Stimulated activated CD4-positive, alpha-beta T cell treated with anti-CD3 and anti-CD28 coated beads, Interleukin-1b, Interleukin-23, amount 100 ng/mL, for 48 hours (primary cell): ENCODE measurements at places on chromosomes 4 and X.

DNA sequence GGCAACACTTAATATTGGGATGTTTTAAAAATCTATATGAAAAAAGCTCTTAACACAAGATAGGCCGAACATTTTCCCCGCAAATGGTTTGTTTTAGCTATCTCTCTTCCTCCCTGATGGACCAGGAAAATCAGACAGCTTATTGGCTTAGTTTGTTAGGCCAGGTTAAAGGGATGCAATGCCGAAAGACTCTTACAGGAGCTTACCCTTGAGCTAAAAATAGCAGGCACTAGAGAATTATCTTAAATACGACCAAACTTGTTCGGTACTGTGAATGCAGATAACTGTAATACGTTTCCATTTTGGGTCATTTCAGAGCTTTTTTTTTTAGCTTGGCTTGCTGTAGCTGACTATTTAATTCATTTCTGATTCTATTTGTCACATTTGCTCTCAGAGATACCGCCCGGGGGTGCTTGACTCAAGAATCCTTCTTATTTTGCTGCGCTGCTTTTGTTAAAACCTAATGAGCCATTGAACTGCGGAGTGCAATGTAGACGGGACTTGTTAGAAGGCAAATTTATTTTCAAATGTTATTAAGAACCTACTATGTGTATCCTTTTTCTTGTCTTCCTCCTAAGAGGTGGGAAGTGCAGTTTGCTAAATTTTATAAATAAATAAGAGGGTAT is 23.3 kb downstream of the PPARGC1A start:
- DNase-seq = no peak

DNA sequence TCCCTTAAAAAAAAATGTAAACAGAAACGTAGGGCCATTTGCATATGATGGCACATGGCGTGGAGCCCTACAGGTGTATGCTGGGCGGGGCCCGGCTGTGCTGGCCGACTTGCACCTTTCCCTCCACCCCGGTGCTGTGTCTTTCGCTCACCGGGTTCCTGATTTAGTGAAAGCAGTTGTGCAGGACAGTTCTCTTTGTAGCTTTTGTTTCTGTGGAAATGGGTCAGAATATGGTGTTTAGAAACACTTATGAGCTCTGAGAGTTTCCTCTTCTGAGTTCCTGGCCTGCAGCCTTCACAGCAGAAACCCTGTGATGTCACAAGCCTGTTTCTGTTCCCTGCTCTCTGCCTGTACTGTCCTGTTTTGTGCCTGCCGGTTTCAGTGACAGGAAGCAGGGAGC is 22.5 kb upstream of the MSANTD1 start:
- DNase-seq = no peak

- no peak for DNase-seq
Observed at GRCh38 chr4:168574581-168575295, 77.9 kb downstream of the PALLD start.

GRCh38 chr4:188214861-188215260 is 75.6 kb downstream of the TRIML1 start:
- DNase-seq = no peak

DNA sequence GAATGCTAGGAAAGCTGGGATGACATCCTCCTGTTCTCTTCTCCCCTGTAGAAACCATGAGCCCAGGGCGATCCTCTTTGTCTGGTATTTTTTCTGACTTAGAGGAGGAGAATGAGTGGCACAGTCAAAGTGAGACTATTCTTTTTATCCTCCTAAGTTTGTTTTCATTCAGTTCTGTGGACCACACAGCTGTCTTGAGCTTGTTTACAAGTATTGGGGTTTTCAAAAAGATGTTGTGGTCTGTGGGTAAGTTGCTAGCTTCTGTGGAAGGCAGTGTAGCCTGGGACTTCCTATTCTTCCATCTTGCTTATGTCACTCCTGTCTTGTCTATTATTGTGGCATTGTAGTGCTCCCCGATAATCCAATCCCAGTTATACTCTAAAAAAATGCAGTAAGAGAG is 223.0 kb downstream of the PAPSS1 start:
- no peak for DNase-seq

DNA sequence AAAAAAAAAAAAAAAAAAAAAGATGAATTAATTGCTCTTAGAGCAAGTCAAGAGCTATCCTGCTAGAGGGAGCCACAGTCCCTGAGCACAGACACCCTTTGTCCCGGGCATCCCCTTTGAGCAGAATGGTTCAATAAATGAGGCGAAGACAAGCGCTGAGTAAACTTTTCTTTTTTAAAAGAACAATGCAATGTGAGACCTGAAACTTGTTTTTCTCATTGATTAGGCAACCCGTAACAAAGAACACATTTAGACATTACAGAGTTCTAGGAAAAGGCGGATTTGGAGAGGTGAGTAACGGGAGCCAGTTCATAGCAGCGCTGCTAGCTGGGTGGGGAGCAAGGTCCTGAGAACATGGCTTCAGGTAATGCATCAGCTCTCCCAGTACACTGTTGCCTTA is 46.1 kb downstream of the GRK4 start:
- peak; percentile 47 for DNase-seq

- no peak for DNase-seq
Observed at GRCh38 chr4:37648084-37648817, 37.9 kb downstream of the RELL1 start.

GRCh38 chrX:140724736-140725135 is 15.2 kb downstream of the LINC00632 start:
- no peak for DNase-seq

DNA sequence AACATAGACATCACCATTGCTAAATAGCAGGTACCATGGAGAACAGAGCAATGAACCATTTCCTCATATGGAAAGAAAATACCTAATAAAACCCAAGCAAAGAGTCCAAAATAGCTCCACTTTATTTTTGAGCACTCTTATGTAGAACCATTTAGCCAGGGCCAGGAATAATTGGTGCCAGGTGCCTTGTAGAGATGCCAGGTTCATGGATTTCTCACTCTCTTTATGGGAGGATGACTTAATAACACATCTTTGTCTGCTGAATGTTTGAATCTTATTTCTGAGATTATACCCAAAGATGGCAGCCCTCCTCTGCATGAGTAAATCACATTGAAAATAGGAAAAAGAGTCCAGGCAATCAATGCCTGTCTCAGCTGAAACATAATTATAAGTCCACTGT is 212.3 kb upstream of the SFRP2 start:
- no peak for DNase-seq

DNA sequence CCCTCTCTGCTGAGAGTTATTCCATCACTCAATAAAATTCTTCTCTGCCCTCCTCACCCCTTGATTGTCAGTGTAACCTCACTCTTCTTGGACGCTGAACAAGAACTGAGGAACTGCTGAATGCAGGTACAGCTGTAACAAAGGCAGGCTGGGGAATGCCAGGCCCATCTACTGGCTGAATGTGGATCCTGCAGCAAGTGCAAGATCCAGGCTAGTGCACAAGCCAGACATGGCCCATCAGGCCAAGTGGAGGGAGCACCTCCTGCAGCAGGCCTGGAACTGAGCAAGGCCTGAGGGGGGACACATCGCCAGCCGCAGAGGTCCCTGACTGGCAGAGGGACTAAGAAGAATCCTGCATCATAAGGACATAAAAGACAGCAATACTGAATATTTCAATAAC is 411.8 kb upstream of the PCDH10 start:
- DNase-seq = no peak

GRCh38 chr4:183601381-183601780 is 57.6 kb downstream of the RWDD4 start:
- no peak for DNase-seq

DNA sequence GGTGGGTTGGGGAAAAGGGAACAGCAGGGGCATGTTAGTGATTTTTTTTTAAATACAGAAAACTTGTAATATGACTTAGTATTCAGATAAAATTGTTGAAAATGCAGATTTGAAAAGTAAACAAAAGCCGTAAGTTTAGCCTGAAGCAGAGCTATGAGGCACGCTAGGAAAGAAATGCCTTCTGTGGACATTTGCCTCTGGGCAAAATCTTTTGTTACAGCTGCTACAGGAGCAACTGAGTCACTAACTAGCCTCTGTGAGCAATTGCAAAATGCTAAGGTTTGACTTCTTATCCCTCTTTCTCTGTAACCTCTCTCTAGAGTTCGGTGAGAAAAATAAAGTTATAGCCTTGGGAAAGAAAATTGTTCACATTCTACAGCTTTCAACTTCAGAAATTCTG is 350.0 kb downstream of the SLC7A11 start:
- no peak for DNase-seq

DNA sequence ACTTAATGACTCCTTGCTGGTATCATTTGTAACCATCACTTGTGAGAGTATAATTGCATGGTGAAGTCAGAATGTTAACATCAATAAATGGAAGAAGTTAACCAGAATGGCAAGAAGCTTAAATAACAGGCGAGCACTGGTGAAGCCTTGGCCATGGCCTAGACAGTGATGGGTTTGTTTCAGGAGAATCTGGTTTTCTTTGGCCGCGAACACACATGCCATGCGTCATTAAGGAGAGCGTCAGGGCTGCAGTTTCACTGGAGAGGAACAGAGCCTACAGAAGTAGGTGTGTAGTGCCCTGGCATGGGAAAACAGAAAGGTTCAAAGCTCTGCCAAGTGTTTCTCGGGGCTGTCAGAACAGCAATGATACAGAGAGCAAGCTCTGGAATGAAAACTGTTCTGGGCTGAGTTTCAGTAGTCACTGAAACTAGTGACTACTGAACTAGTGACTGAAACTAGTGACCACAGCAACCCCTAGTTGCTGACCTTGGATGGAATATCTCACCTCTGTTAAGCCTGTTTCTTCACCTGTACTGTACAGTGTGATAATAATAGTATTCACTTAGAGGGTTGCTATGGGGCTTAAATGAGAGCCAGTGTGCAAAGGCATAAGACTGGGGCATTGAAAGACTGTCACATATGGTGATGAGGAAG is 93.8 kb downstream of the C4orf51 start:
- no peak for DNase-seq

GRCh38 chr4:76872556-76872955 is 25.4 kb downstream of the SOWAHB start:
- no peak for DNase-seq

DNA sequence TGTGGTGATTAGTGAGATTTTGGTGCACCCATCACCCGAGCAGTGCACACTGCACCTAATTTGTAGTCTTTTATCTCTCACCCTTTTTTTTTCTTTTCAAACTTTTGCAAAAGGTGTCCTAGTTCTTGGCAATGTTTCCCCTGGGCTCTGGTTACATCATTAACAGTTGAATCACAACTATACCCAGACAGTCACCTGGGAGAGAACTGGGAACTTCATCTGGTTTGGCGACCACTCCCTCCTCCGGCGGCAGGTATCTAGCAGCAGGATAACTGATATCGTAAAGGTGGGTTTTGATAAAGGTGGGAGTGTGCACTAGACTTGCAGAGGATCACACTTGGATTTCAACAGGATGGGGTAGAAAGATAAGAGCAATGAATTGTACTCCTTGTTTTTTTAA is 140.5 kb downstream of the CHIC2 start:
- no peak for DNase-seq

GRCh38 chr4:137083571-137084135 is 448.6 kb downstream of the PCDH18 start:
- DNase-seq = no peak

GRCh38 chrX:38987198-38987651 is 186.0 kb downstream of the MID1IP1 start:
- no peak for DNase-seq

GRCh38 chr4:160136021-160136420 is 1033.1 kb downstream of the RAPGEF2 start:
- DNase-seq = no peak

DNA sequence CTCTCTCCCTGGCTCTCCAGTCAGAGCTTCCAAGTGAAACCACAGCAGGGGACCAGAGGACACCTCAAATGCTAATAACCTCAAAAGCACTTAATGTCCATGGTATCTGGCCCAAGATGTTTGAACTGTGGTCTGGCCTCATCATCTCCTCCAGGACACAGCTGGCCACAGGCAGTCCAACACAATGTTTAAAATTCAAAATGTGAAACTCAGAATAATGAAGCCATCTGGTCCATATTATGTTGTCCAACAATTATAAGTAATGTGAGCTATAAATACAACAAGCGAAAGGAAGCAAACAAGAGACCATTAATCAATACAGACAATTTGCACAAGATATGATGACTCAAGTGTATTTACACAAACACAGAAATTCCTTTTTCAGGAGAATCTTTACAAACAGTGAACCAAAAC is 90.7 kb upstream of the S100G start:
- no peak for DNase-seq

DNA sequence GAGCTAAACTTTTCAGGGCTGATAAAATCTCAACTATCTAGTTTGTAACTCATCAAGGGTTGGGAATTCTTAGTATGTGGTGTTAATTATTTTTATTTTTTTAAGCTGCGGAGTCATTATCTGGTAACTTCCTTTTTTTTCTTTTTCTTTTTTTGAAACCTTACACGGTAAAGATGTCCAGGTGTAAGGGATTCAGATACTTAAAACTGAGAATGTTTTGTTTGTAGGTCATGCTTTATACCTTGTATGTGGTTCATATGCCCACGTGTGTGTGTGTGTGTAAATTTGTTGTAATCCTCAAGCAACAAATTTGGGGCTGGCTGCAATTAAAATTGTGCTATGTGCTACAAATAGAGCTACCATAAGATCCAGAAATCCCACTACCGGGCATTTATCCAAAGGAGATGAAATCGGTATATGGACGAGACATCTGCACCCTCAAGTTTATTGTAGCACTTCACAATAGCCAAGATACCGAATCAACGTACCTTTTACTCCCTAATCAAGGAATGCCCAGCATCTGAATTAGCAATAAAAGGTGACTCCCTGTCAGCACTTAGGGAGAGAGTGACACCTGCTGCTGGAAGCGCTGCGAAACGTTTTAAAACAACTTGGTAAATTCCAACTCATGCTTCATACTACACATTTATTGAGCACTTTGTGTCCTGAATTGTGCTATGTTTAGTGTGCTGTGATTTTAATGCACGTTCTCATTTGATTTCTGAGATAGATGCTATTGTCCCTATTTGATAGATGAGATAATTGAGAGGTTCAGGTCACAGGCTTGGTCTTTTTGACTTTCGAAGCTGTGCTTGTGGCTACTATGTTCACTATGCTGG is 16.1 kb downstream of the MSMO1 start:
- DNase-seq = no peak

DNA sequence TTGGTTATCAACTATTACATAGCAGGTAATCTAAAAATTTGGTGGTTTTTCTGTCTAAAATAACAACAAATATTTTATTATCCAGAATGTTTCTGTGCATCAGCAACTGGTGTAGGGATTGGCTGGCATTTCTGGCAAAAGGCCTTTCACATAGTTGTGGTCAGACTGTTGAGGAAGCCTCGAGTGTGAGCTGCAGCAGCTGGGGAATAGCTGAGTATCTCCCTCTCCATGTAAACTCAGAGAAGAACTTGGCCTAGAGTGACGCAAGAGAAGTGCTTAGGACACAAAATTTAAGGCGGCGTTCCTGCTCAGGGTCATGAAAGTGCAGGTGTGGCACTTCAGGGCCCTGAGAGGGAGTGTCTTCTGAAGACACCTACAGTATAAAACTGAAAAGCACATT is 558.9 kb downstream of the SPOCK3 start:
- no peak for DNase-seq
